ENCODE measurements at places on chromosomes 1 and 21.
A peak's percentile ranks its signal among the peaks of the same experiment; 100 is the strongest.

DNA sequence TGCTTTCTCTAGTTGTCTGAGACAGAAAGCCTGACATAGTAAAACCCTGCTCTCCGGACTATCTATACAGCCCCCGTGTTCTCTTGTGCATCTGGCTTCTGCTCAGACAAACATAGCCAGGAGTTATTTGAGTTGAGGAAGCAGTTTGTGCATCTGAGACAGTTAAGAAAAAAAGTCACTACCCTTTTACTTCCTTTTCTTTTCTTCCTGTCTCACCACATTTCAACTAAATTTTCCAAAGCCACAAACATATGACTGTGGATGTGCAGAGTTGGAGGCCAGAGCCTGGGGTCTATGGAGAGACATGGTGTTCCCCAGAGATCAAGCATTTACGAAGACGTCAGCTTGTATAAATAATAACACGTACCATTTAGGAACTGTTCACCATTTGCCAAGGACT, 158.5 kb upstream of the FGGY start:
- no peak for DNase-seq

- no peak for DNase-seq
Observed at GRCh38 chr21:27570306-27570868, 603.5 kb upstream of the ADAMTS5 start.

DNA sequence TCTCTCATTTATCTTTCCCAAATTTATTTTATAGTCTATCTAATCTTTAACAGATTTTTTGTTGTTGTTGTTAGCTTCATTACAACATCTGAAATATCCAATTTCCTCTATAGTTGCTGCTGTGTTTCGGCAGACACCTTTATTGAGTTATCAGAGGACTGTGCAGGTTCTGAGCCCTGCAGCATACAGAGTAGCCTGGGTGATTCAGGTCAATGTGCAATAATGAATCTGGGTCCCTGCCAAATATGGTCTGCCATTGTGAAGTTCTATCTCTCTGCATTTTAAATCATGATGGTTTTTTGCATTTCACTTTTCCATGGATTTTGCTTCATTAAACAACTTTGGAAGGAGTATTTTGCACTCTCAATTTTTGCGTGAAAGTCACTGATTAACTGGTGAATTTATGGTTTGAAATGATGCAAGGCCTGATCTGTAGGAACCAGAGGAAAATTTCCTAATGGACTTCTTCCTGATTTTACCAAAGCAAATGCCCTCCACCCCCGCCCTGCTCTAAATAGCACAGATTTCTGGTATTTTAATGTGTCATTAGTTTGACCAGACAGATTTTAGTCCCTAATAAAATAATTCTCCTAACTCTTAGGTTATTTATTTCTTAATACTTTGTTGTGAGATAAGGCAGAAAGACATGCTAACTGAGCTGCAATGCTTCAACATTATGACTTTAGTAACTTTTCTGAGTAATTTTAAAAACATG, 402.3 kb downstream of the PTBP2 start:
- DNase-seq, result no peak

- DNase-seq, result no peak
Observed at GRCh38 chr1:1065265-1065939, 8.7 kb downstream of the RNF223 start.

- no peak for DNase-seq
Observed at GRCh38 chr1:56375326-56375804, 204.0 kb downstream of the PLPP3 start.

GRCh38 chr1:62131093-62131725, 63.4 kb upstream of the L1TD1 start:
- no peak for DNase-seq

GRCh38 chr1:207605444-207606361, 39.2 kb upstream of the CR1L start:
- no peak for DNase-seq

DNA sequence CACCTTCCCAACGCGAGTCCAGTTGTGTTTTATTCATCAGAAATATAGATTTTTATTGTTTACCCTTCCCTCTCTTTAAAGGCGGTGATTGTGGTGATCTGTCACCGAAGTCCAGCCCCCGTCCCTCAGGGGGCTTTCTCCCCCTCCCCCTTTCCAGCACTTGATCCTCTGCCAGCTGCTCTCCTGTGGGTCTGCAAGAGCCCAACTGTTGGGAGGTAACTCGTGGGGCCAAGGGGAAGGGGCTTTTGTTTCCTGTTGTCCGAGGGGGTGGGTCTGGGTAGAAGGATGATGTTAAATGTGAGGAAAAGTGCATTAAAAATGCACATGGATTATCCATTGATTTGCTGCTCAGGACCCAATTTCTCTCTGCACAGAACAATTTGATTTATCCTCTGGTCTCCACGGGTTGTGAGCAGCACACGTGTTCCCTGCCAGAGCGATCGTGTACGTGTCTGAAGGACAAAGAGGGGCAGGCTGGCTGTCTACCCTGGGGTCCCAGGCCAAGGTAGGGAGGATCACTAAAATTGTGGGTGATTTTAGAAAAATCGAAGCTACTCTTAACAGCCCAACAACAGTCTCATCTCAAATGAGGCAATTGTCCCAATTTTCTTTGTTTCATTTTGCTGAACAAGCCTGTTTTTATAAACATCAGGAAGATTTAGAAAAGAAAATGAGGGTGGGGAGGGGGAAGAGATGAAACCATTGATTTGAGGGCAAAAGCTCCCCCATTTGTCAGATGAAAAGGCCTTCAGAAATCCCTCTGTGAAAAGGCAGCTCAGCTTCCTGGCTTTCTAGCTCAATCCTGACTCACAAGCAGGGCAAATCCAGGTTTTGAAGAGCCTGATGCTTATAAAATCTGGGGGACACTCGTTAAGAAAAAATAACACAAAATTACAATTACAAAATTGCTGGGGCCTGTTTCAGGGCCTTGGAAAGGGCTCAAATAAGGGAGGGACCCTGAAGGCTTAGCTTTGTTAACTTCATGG, 176.2 kb downstream of the RHOU start:
- DNase-seq, result no peak

- DNase-seq, result no peak
Observed at GRCh38 chr1:178552856-178553255, 39.9 kb downstream of the TEX35 start.

GRCh38 chr1:169929210-169929526, 35.5 kb upstream of the SCYL3 start:
- DNase-seq, result no peak

- no peak for DNase-seq
Observed at GRCh38 chr1:67721650-67722291, 36.8 kb downstream of the GADD45A start.

- no peak for DNase-seq
Observed at GRCh38 chr1:77534456-77534855, 148.0 kb downstream of the ZZZ3 start.

DNA sequence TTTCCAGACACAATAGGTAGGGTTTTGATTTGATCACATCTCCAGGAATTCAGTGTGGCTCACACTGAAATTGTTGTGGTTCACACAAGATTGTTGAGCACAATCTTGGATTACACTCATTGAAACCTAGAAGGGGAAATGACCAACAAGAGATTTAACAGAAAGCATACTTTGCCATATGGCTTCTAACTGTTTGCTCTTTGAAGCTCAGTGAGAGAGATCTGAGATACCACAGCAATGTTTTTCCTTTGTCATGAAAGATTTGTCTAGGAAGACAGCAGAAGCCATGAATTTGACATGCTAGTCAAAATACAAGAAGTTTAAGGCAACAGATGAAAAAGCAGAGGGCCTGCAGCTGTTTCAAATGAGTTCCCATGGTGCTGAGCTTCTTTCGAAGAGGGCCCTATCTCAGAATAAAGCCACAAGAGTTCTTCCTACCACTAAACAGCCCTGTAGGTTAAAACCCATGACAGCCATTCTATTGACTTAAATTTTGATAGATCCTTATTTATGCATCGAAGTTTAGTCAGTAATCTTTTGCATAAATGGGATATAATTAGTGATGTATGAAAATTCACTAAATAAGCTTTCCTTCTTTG, 650.4 kb downstream of the LTN1 start:
- no peak for DNase-seq

DNA sequence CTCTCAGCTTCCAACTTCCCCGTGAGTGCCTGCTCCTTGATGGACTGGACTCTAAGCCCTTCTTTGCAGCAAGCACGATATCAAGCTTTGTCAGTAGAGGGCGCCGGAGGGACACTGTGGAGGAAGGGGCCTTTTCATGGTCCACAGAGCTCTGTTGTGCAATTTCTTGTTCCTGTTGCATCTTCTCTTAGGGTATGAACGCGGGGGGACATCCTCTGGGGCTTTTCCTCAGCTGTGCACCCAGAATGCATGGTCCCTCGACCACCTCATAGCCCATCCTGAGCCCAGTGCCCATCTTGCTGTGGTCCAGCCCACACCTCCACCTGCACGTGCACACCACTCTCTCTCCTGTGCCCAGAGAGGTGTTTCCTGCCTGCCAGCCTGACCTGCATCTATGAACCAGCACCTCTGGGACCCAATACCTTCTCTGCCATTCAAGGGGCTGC, 556.8 kb downstream of the PTPRU start:
- peak; percentile 14 for DNase-seq

DNA sequence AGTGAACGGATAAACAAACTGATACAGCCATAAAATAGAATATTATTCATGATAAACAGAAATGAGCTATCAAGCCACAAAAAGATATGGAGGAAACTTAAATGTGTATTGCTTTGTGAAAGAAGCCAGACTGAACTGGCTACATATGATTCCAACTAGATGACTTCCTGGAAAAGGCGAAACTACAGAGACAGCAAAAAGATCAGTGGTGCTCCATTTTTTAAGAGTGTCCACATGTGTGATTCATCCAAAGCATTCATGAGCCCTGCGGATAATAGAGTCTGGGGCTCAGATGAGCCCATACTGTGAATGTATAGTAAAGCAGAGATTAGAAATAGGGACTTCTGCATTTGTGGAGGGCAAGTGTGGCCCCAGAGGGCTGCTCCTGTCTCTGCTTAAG, 7.8 kb upstream of the TMEM222 start:
- no peak for DNase-seq

- no peak for DNase-seq
Observed at GRCh38 chr1:121538943-121539575, 354.3 kb downstream of the SRGAP2C start.

- no peak for DNase-seq
Observed at GRCh38 chr1:26582836-26583460, 53.4 kb downstream of the RPS6KA1 start.

DNA sequence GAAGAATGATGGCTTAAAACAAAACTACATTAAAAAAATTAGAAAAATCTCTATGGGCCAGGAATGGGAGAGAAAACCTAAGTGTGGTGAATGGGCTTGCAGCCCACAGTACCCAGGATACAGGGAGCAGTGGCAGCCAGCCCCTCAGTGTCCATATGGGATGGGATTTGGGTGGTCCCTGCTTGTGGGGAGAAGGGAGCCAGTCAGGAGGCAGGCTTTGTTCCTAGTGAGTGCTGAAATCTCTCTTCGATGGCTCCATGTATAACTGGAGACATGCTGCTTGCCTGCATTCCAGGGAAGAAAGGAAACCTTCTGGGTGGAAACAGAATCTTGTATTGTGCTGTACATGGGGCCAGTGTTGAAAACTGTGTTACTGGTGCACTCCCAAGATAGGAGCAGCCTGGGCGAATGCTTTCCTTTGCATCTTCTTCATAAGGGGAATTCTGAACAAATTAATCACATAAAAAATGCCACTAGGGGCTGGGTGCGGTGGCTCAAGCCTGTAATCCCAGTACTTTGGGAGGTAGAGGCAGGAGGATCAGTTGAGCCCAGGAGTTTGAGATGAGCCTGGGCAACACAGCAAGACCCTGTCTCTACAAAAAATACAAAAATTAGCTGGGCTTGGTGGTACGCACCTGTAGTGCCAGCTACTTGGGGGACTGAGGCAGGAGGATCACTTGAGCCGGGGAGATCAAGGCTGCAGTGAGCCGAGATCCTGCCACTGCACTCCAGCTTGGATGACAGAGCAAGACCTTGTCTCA, 36.0 kb downstream of the PTPRU start:
- no peak for DNase-seq

- DNase-seq, result no peak
Observed at GRCh38 chr21:33359446-33359845, 34.7 kb downstream of the IFNAR1 start.

- DNase-seq, result no peak
Observed at GRCh38 chr1:206556047-206556749, 48.9 kb downstream of the RASSF5 start.

DNA sequence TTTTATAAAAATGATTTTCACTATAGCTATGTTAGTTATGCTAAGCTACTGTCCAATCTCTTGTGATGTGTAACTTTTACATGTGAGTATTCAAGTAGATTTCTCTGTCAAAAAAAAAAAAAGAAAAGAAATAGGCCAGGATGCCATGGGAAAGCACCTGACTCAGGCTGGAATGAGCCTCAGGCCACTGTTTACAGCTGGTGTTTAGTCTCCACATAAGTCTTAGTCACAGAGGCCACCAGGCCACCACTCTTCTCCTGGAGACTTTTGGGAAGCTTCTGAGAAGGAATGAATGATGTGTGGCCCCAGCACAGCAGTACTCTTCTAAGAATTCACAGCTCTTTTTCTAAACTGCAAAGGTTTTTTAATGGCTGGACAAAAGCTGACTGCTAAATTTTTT, 48.9 kb downstream of the CHML start:
- no peak for DNase-seq

DNA sequence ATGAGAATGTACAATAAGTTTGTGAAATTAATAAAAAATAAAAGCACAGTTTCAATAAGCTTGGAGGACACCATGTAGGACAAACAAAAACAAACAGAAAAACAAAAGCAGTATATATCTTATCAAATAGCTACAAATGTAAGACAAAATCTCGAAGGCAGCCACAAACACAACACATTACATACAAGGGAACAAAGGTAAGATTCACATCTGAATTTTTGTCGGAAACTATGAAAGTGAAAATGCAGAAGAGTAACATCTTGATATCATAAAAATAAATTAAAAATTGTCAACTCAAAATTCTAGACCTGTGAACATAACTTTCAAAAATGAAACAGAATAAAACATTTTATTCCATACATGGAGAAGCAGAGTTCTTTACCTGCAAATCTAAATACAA, 1049.5 kb upstream of the ADGRL2 start:
- no peak for DNase-seq

GRCh38 chr1:154745286-154745731, 124.8 kb downstream of the KCNN3 start:
- DNase-seq, result no peak

DNA sequence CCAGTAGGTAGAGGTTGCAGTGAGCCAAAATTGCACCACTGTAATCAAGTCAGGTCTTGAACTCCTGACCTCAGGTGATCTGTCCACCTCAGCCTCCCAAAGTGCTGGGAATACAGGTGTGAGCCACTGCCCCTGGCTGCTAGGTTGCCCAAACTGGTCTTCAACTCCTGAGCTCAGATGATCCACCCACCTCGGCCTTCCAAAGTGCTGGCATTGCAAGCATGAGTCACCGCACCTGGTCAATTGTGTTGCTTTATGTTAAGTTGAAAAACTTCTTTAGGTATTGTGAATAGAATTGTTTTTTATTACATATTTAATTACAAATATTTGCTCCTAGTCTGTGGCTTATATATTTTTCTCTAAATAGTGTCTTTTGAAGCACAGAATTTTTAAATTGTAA, 80.5 kb downstream of the PRKAB2 start:
- DNase-seq, result no peak

Measured in stimulated activated CD8-positive, alpha-beta memory T cell treated with anti-CD3 and anti-CD28 coated beads, Interleukin-15, amount 100 ng/mL, for 1 hour (primary cell).